Transverse colon (tissue), 4 donors: ENCODE measurements at places on chromosomes 1 and 21. TPM values are rescaled to one million over a fixed set of nuclear protein-coding genes. Genes with fewer than 3 reads are reported as not detected.

COL8A2 gene
- 1.6 TPM for total RNA-seq

TMEM167B gene
- 15.7 TPM for total RNA-seq

DNA sequence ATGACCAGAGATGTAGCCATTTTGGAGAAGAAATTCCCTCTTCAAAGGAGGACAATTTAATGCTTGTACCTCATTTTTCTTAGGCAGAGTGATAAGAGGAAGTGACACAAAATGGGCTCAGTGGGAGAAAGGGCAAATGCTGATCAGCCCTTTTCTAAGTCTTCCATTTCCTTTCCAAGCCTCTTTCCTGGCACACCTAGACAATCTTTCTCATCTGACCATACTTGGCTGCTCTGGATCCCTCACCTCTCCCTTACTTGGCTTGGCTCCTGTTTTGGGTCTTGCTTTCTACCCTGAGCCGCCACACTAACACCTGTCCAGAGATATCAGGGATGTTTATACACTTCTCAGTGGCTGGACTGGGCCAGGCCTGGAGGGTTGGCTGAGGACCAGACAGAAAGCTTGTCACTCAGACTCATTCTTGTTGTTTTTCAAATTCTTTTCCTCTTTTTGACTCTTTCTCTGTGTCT lies 13.1 kb downstream of the TXNIP start:
- DNase-seq, result peak; percentile 74

- peak; percentile 90 for DNase-seq
These were observed 37.9 kb upstream of the BTG2 start for GRCh38 chr1:203267347-203267846.

- no peak for DNase-seq
These were observed 42.8 kb upstream of the CACYBP start for GRCh38 chr1:174956976-174957375.

DNA sequence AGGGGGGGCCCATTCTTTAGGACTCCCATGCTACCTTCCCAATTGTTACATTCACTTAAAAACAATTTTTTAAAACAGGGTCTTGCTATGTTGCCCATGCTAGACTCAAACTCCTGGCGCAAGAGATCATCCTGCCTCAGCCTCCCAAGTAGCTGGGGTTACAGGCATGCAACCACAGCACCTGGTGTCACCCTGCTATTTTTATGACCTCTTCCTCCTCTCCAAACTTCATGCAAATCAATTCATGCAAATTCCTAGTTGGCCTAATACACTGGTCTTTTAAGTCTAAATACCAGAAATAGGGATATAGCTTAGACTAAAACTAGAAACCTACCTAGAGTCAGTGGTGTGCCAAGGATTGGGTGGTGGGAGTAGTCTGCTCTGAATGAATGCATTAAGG lies 30.1 kb downstream of the CDKN2C start:
- DNase-seq, result no peak

RRAGC gene
- 25.0 TPM for total RNA-seq

GRCh38 chr1:36913484-36914060 lies 120.7 kb downstream of the GRIK3 start:
- DNase-seq, result no peak

DNA sequence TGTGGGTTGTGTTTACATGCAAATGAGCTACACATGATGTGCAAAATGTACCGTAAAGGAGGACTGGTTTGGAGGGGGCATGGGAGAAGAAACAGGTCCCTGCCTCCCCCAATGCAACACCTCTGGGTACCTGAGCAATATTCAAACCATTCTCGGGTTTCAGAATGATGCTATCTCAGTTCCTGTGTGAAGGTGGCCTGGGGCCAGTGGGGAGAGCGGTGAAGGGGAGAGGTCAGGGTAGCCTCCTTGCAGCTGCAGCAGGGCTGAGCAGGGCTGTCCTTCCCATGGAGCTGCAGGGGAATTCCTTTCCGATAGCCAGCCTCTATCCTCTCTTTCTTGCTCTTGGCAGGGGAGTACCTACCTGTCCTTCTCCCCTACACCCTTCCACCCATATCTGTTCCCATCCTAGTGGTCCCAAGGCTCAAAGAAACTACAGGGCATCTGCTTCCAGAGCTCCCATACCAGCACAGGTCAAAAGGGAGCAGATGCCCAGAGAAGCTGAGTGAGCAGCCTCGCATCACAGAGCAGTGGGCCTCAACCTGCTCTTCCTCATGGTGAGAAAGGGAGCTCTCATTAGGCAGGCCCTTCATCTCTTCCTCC lies 11.9 kb downstream of the MEF2D start:
- DNase-seq, result peak; percentile 70

ELAVL4 gene
- total RNA-seq, result not detected

ERG gene
- total RNA-seq, result 8.6 TPM

DNA sequence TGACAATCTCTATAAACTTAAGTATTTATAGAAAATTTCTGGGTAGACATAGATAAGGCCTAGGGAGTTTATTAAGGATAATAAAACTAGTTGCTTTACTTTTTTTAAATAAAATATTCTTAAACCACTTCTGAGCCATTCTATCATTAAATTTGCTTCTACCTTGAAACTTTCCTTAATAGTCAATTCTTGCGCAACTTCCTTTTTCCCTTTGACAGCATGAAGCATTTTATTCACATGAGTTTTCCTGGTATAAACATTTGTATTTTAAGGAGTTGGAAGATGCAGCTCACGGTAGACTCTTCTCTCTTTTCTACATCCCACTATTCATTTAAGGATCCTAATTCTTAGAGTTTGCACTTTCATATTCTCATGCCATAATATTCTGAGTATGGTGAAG lies 75.8 kb upstream of the DPH5 start:
- no peak for DNase-seq

GBP5 gene
- not detected for total RNA-seq

GRCh38 chr1:38153778-38154470 lies 107.3 kb upstream of the POU3F1 start:
- DNase-seq, result no peak

- DNase-seq, result no peak
These were observed 46.7 kb upstream of the MTR start for GRCh38 chr1:236748268-236748870.

- DNase-seq, result no peak
These were observed 59.7 kb downstream of the NTPCR start for GRCh38 chr1:233010146-233010545.

GRCh38 chr21:24339406-24339805 lies 1267.9 kb downstream of the MRPL39 start:
- no peak for DNase-seq

- no peak for DNase-seq
These were observed 59.5 kb downstream of the ZBTB17 start for GRCh38 chr1:15916417-15916816.

APH1A gene
- total RNA-seq, result 109 TPM

SHISAL2A gene
- not detected for total RNA-seq

OR2G6 gene
- total RNA-seq, result not detected

- no peak for DNase-seq
These were observed 18.8 kb downstream of the ITSN1 start for GRCh38 chr21:33661146-33661545.

SLC30A2 gene
- 0.14 TPM for total RNA-seq

GPR37L1 gene
- total RNA-seq, result 0.95 TPM

CFHR1 gene
- total RNA-seq, result not detected

ZNF593OS gene
- not detected for total RNA-seq

TSTD1 gene
- 224 TPM for total RNA-seq

DNA sequence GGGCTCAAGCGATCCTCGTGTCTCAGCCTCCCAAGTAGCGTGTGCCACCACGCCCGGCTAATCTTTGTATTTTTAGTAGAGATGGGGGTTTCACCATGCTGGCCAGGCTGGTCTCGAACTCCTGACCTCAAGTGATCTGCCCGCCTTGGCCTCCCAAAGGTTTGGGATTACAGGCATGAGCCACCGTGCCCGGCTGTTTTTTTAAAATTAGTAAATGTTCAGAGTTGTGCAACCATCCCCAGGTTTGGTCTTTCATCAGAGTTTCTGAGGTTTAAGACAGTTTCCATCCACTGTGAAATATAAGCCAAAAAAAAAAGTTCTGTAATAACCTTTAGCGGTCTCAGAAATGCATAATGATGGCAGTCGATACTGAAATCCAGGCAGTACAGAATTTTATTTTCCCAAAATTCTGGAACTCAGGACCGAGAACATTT lies 550 bp upstream of the SYT11 start:
- DNase-seq, result peak; percentile 16

- DNase-seq, result no peak
These were observed 20.8 kb downstream of the OBSCN start for GRCh38 chr1:228228601-228229074.

IQGAP3 gene
- 9.4 TPM for total RNA-seq

- no peak for DNase-seq
These were observed 38.8 kb downstream of the ZBTB17 start for GRCh38 chr1:15937146-15937545.

PROK1 gene
- not detected for total RNA-seq

TCHHL1 gene
- not detected for total RNA-seq

TLR5 gene
- 9.4 TPM for total RNA-seq
